Chondrocyte (in vitro differentiated cells): ENCODE measurements at places on chromosomes 7 and 10. TPM values are rescaled to one million over a fixed set of nuclear protein-coding genes. Genes with fewer than 3 reads are reported as not detected.

DNA sequence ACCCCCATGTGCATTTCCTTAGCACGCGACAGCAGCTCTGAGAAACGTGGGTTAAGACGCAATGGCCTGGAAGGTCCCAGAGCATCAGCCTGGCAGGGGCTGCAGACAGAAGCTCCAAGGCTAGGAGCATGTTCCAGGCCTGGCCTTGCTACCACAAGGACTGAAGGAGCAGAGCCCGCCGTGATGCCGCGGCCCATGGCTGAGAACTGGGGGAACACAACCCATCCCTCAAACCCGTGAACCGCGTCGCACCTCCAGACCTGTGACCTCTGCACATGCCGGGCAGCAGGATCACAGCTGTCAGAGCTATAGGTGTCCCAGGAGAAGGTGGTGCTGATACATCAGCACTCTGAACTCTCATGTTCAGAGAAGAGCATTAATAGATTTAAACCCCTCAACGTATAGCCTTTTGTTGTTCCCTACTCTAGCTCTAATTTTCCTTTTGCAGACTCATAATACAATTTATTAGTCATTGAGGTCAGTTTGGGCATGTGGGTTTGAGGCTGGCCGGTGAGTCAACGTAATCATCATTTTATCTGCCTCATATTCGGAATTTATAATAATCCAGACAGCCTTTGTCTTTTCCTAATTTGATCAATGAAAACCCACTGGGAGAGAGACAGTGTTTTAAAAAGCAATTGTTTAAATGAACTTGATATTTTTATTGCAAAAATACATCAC lies 222.5 kb upstream of the TCERG1L start:
- no peak overlapping the region for H3K27ac ChIP-seq
- H3K36me3 ChIP-seq, result no peaks in the 10 kb centered on the region
- no peak overlapping the region for H3K4me3 ChIP-seq

DNA sequence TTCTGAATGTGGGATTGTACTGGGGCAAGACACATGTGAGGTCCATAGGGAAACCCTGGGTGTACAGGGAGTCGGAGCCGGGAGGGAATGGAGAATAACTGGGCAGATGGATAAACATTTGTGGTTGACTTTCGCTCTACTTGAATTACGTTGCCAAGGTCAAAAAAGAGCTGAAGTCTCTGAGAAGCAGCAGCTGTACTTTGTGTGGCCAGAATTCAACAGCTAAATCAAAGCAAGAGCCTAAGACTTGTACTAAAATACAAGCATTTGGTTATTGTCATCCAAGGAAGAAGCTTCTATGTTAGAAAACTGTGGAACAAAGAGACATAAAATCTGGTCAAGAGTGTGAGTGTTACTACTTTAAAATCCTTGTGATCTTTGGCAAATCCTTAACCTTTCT lies 457.2 kb downstream of the ARL4A start:
- no peaks in the 10 kb centered on the region for H3K27me3 ChIP-seq
- no peak overlapping the region for H3K27ac ChIP-seq
- H3K4me3 ChIP-seq, result no peak overlapping the region

GRCh38 chr10:117322260-117322659 lies 53.0 kb downstream of the PDZD8 start:
- DNase-seq, result no peak
- no peak overlapping the region for H3K4me3 ChIP-seq
- peaks cover 5% of the 10 kb centered on the region for H3K4me1 ChIP-seq

The UPK3BL2 gene
- total RNA-seq, result 3.3 to 4.0 TPM (median 3.3 TPM) in 3 replicates

The LIPM gene
- not detected in 3 replicates for total RNA-seq
